Naive thymus-derived CD4-positive, alpha-beta T cell (primary cell): ENCODE measurements at places on chromosomes 16 and 17.

- no peaks in the 10 kb centered on the region for H3K36me3 ChIP-seq
- H3K4me1 ChIP-seq: no peaks in the 10 kb centered on the region
- DNase-seq: no peak
Observed at GRCh38 chr17:65194670-65195334, 57.6 kb downstream of the RGS9 start.

DNA sequence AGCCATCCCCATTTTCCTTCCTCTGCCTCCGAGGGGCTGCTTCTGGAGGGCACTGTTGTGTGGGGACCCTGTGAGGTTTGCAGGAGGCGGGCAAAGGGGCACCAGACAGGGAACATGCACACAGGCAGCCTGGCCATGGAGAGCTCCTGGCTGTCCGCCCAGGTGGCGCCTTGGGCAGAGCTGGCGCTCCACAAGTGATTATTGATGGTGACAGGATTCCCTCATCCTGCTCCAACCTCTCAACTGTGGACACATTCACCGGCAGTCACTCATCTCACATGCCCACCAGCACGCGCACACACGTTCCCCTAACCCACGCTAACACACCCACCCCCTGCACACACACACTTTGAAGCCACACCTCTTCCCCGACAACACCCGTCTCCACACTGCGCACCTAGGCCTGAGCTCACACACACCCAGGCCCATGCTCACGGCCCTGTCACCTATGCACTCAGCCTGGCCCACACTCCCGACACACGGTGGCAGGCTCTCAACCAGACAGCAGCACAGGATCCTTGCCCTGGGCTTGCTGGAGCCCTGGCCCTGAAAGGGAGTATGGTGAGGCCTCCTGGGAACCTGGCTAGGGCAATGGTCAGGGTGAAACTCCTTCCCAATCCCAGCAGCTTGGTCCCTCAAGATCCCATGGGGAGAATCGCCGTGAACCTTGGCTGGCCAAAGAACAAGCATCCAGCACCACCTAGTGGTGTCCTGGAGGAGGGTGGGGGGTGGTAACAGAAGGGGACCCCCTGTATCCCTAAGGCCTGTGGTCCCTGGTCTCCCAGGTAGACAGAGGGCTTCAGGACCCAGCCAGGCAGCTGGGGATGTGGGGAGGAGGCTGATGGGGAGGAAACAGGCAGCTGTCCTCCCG is 3.6 kb downstream of the PNMT start:
- H3K36me3 ChIP-seq: no peaks in the 10 kb centered on the region
- no peak overlapping the region for H3K4me3 ChIP-seq
- H3K27ac ChIP-seq: no peak overlapping the region
- no peaks in the 10 kb centered on the region for H3K27me3 ChIP-seq
- DNase-seq: no peak

DNA sequence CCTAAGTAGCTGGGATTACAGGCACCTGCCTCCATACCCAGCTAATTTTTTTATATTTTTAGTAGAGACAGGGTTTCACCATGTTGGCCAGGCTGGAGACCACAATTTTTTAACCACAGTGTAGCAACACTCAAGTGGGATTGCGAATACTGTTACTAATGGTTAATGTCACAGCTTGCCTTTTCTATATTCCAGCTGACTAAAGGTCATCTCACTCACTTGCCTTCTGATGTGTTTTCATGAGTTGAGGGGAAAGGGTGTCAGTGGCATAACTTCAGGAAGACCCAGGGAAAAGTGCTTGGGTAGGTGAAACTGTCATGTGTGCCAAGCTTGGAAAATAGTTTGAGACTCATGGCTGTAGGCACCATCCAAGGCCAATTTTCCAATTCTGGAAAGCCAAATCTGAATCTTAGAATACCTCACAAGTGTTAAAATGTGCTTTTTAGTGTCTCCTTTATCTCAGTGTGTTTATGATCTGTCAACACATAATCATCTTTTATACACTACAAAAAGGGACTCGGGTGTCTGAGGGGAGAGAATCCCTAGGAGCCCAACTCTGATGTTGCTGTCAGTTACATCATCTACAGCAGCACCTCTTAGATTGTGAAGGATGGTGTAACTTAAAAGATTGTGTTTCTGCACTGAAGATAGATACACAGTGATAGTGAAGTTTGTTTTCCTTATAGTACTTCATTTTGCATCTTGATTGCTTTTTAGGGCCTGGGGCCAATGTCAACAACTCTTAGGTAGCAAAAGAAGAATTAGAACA is 27.1 kb downstream of the OGFOD1 start:
- no peaks in the 10 kb centered on the region for H3K36me3 ChIP-seq
- no peaks in the 10 kb centered on the region for H3K27me3 ChIP-seq
- no peak overlapping the region for H3K27ac ChIP-seq
- H3K4me3 ChIP-seq: no peak overlapping the region

DNA sequence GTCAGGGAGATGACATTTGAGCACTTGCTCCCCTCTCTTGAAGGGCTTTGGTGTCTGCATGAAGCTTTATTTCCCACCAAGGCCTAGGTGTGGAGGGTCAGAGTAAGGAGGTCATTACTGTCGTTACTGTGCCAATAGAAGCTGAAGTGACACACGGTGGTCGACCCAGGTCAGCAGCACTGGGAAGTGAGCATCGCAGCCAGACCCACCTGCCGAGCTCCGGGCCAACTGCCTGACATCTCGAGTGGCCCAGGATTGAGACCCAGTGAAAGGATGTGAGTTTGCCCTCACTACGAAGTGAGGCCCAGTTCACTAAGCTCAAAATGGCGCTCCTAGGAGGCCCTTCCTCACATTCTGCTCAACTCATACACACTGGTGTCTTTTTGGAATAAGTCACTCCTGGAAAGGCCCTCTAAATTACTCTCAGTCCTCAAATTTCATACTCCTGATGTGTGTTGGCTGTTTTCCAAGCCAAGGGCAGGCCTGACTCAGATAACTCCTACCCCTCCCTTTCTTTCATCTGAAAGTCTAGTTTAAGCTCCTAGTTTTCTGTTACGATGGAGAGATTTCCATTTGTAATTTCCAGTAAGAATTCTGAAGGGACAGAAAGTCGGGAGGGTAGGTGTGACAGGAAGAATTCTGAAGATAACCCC is 200.4 kb downstream of the LGALS9B start:
- no peak overlapping the region for H3K4me3 ChIP-seq
- DNase-seq: no peak
- H3K36me3 ChIP-seq: no peaks in the 10 kb centered on the region
- peaks cover 75% of the 10 kb centered on the region for H3K4me1 ChIP-seq
- no peaks in the 10 kb centered on the region for H3K27me3 ChIP-seq
- peak overlapping the region; percentile 5 for H3K27ac ChIP-seq

DNA sequence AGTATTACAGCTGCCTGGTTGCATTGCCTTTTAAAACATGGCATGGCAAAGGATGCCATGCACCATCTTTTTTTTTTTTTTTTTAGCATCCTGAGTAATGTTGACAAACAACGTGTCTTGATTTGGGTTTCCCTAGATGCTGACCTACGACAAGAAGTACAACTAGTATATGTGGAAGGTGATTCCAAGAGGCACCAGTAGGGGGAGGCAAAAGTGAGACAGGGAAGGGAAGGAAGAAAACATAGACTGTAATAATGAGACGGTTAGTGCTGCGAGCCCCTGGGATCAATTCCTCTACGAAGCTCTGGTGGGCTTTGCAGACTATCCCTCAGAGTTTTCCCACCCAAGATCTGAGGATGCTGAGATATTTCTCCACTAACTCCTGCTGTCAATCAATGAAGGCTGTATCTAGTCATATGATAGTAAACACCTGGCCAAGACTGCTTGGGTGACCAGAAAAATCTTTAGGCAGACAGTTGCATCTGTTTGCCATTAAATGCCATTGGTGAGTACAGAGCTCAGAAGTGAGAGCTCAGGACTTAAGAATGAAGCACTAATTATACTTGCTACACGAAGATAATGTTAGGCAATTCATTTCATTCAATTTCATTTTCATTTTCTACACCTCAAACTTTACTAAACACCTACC is 458.6 kb upstream of the GOT2 start:
- peak; percentile 9 for DNase-seq
- H3K36me3 ChIP-seq: no peaks in the 10 kb centered on the region
- H3K27ac ChIP-seq: no peak overlapping the region
- H3K27me3 ChIP-seq: no peaks in the 10 kb centered on the region
- no peak overlapping the region for H3K4me3 ChIP-seq
